ENCODE measurements at places on chromosomes 7 and 10.

DNA sequence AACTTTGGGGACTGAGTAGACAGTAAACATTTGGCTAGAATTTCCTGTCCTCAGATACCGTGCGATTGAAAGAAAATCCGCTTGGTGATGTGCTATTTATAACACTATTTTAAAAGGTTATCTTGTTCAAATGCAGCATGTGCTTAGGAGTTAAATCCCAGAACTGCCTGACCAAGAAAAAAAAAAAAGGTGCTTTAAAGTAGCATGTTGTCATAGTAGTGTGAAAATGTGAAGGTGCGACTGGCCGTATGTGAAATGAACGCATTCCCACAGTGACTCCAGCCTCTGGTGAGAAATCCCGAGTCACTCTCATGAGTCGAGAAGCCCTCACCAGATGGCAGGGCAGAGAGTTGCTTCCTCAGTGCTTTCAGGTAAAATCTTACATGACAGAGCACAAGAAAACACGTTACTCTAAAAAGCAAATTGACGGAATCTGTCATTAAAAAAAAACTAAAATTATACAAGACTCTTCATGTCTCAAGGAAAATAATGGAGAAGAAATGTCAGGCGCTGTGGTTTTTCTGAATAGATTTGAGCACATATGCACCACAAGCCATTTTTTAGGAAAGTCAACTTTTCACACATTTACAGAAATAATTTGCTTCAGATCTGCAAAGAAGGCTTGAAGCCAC lies 18.4 kb upstream of the KLF6 start:
- no peak for DNase-seq

DNA sequence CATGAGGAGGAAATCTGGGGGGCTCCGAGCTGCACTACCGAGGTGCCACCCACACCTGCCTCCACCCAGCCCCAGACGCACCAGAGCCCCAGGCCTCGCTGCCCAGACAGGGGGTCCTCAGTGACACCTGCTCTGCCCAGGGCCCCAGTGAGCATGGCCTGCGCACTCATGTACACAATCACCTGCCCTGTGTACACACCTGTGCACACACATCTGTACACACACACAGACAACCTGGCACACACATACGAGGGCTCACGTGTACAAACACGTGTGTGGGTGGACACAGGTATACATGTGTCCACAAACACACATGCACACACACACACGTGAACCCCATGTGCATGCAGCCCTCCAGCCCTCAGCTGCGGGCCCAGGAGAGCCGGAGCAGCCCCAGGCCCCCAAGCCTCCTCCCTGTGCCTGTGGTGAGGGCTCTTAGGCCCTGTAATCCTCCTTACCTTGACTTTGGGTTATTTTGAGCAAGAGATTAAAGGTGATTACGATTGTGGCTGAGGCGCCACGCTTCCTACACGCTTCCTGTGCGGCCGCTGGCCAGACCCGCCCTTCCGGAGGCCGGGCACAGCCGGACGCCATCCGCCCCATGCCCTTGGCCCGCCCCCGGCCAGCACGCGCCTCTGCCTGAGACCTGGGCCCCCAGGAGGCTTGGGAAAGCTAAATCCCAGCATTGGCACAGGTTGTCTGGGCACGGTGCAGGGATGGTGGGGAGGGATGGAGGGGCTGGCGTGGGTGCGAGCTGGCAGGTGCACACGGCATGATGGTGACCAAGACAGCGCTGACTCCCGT lies 71.9 kb downstream of the ELFN1 start:
- DNase-seq = no peak

DNA sequence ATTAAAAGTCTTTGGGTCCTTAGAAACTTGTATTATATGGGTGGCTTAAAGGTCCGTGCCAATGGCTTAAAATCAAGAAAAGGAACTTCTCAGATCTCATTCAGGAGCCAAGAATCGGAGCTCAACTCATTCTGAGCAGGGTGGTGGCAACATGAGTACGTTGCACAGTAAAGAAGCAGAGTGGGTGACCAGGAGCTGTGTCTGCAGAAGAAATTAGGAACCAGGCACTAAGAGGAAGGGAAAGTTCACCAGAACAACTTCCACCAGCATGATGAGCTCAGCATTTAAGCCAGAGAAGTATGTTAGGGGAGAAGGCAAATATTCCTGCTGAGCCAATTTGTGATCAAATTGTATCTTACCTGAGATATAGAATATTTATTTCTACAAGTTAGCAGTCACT lies 236.0 kb upstream of the NRP1 start:
- DNase-seq = no peak

- no peak for DNase-seq
Observed at GRCh38 chr7:77329466-77330168, 86.5 kb downstream of the GSAP start.

- DNase-seq = no peak
Observed at GRCh38 chr10:69437321-69438259, 13.7 kb upstream of the TSPAN15 start.

- no peak for DNase-seq
Observed at GRCh38 chr10:59771162-59771807, 18.0 kb upstream of the MRLN start.

DNA sequence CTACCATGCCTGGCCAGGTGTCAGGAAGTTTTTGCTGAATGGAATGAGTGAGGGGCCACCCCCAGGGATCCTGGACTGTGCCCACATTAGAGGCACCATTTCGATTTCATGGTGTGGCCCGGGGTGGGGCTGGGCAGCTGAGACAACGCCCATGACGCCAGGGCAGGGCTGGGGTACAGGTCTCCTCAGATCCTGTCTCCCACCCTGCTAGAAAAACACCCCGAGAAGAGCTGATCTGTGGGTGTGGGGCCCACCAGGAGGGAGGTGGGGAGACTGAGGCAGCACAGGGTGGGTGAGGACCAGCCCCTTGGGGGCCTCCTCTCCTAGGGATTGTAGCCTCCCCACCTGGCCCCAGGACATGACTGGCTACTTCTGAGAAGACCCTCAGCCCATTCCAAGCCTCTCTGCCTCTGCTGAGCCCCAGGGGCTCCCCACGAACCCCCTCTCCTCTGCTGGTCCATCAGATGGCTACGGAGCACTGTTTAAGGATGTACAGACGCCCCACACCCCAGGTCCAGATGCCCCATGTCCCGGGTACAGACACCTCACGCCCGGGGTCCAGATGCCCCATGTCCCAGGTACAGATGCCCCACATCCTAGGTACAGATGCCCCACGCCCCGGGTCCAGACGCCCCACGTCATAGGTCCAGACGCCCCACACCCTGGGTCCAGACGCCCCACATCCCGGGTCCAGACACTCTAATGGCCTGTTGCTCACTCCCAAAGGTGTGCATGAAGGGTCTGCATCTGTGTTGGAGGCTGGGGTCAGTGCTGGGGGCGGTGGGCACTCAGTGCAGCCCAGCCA lies 99.4 kb downstream of the MICALL2 start:
- DNase-seq = no peak

DNA sequence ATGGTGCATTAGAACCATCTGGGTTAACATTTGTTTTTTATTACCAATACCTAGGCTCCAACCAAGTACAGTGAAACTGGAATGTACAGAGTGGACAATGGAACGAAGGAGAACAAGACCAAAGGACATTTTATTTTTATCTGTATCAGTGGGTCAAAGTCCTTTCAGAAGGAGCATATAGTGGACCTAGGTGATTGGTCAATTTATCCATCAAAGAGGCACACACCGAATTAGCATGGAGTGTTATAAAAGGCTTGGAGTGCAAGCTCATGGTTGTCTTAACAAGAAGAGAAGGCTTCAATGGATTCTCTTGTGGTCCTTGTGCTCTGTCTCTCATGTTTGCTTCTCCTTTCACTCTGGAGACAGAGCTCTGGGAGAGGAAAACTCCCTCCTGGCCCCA lies at the start of gene CYP2C9:
Gene CYP2C9 (plus strand): TSS at position 276 of the 400 bp plus-strand sequence. CDS start 25 bp downstream, at position 301.
- no peak for DNase-seq

GRCh38 chr7:91168871-91169829 lies 95.1 kb upstream of the FZD1 start:
- DNase-seq = no peak

- no peak for DNase-seq
Observed at GRCh38 chr7:87944547-87944946, 10.5 kb downstream of the ADAM22 start.
